ENCODE measurements at places on chromosomes 1 and 21.

DNA sequence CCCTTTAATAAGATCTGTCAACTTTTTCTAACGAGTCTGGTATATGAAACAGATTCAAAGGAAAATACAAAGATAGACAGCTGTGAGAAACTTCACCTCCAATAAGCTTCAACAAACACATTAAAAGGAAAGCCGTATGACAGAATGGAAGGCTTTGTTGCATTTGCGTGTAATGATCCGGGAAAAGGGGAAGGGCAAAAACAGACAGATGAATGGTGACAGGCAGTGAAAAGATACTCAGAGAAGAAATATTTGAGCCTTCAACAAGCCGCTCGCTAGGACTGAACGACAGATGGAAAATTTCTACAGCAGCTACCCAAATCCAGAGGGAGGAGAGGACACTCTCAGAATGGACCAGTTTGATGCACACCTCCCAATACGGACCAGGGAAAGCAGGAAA, 14.9 kb downstream of the COPA start:
- no peak for DNase-seq

GRCh38 chr1:87224201-87224600, 104.5 kb upstream of the LMO4 start:
- DNase-seq, result peak; percentile 54

DNA sequence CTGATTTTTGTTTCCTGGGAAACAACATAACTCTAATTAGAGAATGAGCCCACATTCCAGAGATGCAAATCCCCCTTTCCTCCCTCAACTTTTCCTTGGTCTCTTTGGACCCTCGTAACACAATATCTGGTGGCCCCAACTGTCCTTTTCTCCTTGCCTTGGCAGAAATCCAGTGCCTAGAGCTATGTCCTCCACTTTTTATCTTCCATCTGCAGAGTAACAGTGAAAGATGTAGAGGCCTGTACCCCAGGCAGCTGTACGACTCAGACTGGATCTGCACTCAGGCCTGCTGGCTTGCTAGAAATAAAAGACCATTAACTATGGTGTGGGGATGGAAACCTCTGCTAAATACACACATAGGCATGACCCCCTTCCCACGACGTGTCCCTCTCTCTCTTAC, 72.0 kb downstream of the WARS2 start:
- no peak for DNase-seq

GRCh38 chr1:214018386-214019268, 30.9 kb downstream of the PROX1 start:
- no peak for DNase-seq

- DNase-seq, result no peak
These were observed 34.4 kb downstream of the WLS start for GRCh38 chr1:68197891-68198290.

- DNase-seq, result no peak
These were observed 30.3 kb upstream of the LPAR3 start for GRCh38 chr1:84923317-84923716.

GRCh38 chr1:178819123-178819522, 51.8 kb downstream of the ANGPTL1 start:
- no peak for DNase-seq

DNA sequence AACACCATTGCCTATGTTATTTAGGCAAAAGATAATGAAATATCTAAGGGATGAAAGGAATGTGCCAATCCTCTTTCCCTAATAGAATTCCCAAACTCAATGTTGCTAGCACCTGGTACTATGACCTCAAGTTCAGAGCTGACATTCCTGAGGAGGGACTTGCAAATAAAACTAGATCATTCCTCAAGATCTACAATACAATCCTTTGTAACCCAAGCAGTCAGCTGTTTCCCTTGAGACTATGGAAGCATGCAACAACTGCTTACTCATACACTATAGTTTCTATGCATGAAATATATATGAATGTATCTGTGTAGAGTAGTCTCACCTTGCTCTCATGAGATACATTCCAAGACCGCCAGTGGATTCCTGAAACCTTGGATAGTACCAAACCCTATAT, 65.0 kb downstream of the ABL2 start:
- no peak for DNase-seq

GRCh38 chr21:42622284-42622683, 31.1 kb upstream of the PDE9A start:
- no peak for DNase-seq

- no peak for DNase-seq
These were observed 29.6 kb upstream of the SLC6A9 start for GRCh38 chr1:44060830-44061267.

GRCh38 chr1:97044159-97044760, 322.7 kb downstream of the PTBP2 start:
- DNase-seq, result no peak

GRCh38 chr1:57142999-57143398, 177.2 kb upstream of the C8B start:
- no peak for DNase-seq

GRCh38 chr1:29901624-29902325, 665.5 kb downstream of the PTPRU start:
- DNase-seq, result no peak

All from activated CD4-positive, alpha-beta T cell treated with anti-CD3 and anti-CD28 coated beads, Interleukin-2, Interleukin-6, amounts not matched to agents 100 ng/mL and 50 ng/mL, durations not matched to agents 16 hours and 8 hours (primary cell).